Fibroblast of skin of back (primary cell): ENCODE measurements at places on chromosomes 7 and 10.

GRCh38 chr7:24896031-24896501 is 83.9 kb downstream of the OSBPL3 start:
- DNase-seq, result no peak

- no peak for DNase-seq
Measured at GRCh38 chr7:102898532-102898859, 14.3 kb upstream of the LRRC17 start.

- no peak for DNase-seq
Measured at GRCh38 chr10:130489891-130490290, 353.7 kb downstream of the GLRX3 start.

GRCh38 chr7:49624611-49625010 is 148.8 kb upstream of the VWC2 start:
- no peak for DNase-seq

DNA sequence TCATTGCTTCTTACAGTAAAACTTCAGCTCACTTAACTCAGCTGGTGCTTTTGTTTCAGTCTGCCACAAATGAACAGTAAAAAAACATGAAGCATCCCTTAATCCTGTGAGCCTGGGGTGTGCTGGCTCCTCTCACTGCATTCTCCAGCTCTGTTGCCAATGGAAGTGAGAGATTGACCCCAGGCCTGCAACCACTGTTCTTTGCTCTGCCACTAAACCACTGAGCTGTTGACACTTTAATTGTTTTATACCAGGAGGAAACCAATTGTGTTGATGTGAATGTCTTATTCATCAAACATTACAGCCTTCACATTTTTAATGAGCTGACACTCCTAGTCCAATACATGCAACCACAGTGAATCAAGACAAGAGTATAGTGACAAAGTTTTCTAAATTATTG is 69.4 kb upstream of the FZD1 start:
- DNase-seq, result no peak

DNA sequence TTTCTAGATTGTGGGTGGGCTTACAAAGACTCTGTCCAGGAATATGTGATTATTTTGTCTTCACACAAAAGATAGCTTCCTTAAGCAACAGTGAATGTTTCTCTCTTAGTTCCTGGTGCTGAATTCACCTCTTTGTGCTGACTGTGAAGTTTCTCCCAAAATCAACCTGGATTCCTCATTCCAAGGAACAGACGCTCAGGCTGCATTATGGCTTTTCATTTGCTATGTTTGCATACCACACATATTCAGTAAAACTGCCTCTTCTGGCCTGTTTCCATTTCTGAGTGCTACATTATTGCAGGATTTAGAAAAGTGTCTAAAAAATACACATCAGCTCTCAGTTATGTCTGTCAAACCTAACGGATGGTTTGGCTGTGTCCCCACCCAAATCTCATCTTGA is 21.5 kb downstream of the MACROH2A2 start:
- DNase-seq, result peak; percentile 21

DNA sequence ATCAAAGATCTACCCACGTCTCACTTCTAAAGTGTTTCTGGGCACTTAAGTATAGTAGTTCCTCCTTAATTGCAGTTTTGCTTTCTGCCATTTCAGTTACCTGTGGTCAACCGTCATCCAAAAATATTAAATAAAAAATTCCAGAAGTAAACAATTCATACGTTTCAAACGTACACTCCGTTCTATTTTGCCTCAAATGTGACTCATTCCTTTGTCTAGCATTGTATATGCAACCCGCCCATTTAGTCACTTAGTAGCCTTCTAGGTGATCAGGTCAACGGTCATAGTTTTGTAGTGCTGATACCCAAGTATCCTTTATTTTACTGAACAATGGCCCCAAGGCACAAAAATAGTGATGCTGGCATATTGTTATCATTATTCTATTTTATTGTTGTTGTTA is 33.8 kb downstream of the HGF start:
- DNase-seq, result no peak

- DNase-seq, result no peak
Measured at GRCh38 chr7:54712820-54713219, 46.2 kb downstream of the SEC61G start.

- DNase-seq, result no peak
Measured at GRCh38 chr7:50342616-50343114, 38.1 kb downstream of the IKZF1 start.

GRCh38 chr7:27453702-27454405 is 208.8 kb downstream of the HIBADH start:
- no peak for DNase-seq

DNA sequence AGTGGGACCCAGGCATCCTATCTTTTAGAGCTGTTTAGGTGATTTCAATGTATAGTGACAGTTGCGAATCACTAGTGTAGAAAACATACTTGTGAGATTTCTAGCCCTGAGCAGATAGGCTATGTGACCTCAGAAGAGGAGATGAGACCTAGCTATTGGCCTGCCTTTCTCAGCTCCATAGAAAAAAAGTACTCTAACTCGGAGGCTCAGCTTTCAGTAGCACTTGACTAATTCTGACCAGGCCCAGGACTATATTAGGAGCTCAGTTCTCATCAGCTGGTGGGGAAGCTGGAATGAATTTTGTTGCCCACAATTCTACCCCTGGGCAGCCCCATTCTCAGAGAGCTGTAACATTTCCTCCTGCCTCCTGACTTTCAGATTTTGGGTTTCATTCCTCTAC is 179.9 kb upstream of the NAMPT start:
- DNase-seq, result no peak

GRCh38 chr10:123637326-123637880 is 28.8 kb upstream of the GPR26 start:
- peak; percentile 32 for DNase-seq

- DNase-seq, result peak; percentile 56
Measured at GRCh38 chr10:62005687-62006086, 104.2 kb downstream of the ARID5B start.

- DNase-seq, result no peak
Measured at GRCh38 chr7:22443370-22444180, 56.4 kb downstream of the STEAP1B start.

DNA sequence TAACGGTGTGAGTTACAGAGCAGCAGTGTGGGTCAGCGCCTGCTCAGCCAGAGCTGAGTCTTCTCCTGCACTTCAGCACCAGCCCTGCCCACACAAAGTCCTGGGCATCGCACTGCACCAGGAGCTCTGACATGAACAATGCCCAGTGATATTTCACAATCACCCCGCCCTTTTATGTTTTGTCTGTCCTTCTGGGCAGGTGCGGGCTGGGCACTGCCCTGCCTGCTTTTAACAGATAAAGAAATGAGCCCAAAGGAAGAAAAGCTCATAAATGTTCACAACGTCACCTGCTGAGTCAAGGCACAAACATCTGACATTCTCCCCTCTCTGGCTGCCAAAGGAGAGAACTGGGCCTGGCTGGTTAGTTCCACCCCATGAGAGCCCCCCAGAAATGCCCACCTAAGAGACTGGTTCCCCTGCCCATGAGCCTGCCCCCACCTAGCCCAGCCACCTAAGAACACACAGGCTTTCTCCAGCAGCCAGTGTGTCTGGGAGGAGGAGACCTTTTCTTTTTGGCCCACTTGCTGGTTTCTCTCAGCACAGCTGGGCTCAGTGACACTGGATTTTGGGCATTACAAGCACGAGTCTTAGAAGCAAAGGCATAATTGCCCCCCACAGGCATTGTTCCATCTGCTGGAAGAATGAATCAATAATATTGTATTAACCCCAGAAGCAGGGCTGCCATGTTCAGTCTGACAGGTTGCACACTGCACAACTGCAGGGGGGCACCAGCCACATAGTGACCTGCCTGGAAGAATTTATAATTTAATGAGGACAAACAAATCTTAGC is 22.3 kb downstream of the CALML3 start:
- DNase-seq, result no peak
